Esophagus squamous epithelium (tissue), 5 donors: ENCODE measurements at places on chromosomes 6 and 20.

- DNase-seq = no peak
Measured at GRCh38 chr6:118864341-118865099, 29.4 kb upstream of the ASF1A start.

DNA sequence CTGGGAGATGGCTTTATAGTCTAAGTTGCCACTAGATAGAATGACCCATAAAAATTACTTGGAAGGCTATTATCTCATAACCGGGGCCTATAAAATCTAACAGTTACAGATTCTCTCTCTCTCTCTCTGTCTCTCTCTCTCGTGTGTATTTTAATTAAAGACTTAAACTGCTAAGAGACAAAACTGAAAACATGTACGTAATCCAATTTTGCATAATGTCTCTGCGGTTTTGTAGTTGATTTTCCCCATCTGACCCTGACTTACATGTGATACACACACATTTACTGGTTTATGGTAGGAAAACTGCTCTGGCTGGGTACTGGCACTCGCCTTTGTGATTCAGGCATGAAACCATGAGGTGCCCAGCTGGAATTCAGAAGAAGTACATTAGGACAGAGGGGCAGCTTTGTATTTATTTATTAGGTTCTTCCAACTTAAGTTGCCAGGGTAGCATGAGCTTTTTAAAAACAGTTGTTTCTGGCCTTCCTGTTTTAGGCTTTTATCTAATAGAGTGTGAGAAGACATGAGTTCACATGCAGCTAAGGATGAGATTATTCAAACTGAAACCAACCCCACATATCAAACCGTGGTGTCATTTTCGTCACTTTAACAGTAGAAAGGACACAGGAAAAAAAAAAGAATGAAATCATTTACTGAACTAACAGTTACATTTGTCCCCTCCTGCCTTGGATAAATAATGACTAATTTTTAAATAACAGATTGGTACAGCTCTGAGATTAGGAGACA lies 182.5 kb downstream of the GMPR start:
- DNase-seq = no peak

DNA sequence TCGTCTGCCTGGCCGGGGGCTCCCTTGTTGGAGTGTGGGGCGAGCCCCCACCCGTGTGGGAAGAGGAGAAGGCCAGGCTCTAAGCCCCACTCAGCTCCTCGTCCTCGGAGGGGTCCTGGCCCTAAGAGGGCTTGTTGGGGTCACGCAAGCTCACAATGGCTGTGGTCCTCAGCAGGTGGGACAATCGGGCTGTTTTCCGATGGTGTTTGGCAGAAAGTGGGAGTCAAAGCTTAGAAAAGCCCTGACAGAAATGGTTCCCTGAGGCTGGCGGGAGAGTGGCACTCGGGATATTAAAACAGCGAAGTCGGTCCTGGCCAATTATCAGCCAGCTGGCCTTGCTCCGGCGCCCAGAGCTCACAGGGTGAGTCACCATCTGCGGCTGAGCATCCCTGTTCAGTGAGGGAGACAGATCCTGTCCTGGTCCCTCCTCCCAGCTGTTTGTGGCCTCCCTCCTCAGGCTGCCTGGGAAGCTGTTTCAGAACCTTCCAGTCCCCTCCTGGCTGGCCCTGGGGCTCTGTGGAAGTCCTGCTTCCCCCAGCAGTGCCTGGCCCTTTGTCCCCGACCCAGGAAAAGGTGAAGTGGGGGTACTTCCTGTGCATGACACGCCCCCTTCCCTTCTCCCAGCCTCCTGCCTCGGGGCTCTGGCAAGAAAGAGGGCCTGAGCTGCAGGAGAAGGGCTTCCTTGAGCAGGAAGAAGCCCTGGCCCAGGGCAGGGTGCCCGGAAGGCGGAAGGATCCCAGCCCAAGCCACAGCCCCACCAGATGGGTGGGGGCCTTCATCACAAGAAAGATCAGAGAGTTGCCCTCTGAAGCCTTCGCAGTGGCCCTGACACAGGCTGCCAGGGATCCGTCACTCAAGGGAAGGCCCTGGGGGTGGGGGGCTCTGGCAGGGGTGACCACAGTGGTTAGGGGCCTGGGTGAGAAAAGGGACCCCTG lies 53.6 kb upstream of the BHLHE23 start:
- DNase-seq = no peak

GRCh38 chr20:50312682-50313521 lies 122.3 kb downstream of the CEBPB start:
- no peak for DNase-seq

DNA sequence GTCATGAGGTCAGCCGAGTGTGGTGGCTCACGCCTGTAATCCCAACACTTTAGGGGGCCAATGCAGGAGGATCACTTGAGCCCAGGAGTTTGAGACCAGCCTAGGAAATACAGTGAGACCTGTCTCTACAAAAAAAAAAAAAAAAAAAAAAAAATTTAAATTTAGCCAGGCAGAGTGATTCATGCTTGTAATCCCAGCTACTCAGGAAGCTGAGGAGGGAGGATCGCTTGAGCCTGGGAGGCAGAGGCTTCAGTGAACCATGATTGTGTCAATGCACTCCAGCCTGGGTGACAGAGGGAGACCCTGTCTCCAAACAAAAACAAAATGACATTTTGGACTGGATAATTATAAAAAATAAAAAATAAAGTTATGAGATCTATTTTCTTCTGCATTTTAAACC lies 56.2 kb downstream of the ADGRF1 start:
- DNase-seq = no peak

DNA sequence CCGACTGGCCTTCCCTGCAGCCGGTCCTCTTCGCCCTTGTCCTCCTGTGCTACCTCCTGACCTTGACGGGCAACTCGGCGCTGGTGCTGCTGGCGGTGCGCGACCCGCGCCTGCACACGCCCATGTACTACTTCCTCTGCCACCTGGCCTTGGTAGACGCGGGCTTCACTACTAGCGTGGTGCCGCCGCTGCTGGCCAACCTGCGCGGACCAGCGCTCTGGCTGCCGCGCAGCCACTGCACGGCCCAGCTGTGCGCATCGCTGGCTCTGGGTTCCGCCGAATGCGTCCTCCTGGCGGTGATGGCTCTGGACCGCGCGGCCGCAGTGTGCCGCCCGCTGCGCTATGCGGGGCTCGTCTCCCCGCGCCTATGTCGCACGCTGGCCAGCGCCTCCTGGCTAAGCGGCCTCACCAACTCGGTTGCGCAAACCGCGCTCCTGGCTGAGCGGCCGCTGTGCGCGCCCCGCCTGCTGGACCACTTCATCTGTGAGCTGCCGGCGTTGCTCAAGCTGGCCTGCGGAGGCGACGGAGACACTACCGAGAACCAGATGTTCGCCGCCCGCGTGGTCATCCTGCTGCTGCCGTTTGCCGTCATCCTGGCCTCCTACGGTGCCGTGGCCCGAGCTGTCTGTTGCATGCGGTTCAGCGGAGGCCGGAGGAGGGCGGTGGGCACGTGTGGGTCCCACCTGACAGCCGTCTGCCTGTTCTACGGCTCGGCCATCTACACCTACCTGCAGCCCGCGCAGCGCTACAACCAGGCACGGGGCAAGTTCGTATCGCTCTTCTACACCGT lies 6.1 kb downstream of the UBD start:
- DNase-seq = no peak

GRCh38 chr6:119484598-119484997 lies 135.0 kb upstream of the MAN1A1 start:
- DNase-seq = no peak

DNA sequence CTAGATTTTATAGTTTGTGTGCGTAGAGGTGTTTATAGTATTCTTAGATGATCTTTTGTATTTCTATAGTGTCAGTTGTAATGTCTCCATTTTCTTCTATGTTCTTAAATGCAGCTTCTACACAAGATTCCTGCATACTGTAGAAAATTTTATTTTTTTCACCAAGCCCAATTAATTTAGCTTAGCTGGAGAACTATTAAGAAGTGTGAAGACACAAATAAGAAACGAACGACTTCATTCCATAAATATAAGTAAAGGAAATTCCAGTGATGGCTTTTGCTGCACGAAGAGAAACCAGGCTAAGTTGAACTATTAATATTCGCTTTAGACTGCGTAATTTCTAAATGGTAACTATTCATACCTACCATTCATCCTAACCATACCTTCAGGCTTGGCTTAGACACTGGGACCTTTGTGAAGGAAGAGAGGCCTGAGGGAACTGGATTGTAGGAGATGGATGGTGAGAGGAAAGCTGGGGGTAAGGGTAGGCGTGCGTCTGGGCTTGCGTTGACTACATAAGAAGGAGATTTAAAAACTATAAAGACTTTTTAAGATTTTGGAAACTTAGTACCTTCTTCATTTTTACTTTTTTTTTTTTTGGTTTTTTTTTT lies 15.9 kb downstream of the HLA-DOA start:
- no peak for DNase-seq

DNA sequence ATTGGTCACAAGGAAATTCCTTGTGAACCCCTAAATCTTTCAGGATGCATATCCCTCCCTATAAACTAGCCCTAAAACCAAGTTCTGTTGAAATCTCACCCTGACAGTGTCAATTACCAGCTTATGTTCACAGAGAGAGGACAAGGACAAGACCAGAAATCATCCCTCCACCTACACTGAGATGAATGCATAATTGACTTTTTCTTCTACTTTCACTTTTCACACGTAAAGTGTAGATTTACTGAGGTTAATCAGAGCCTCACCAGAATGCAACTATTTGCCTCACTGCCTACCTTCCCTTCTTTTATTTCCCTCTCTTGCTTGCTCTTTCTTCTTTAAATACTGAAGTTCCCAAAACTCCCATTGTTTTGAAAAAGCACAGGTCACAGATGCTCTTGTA lies 15.3 kb upstream of the NKAIN2 start:
- DNase-seq = no peak

GRCh38 chr6:82264824-82265223 lies 17.3 kb upstream of the IBTK start:
- DNase-seq = no peak

GRCh38 chr6:105509506-105510331 lies 106.8 kb upstream of the PREP start:
- no peak for DNase-seq

GRCh38 chr20:57325632-57326356 lies 3.8 kb upstream of the SPO11 start:
- DNase-seq = no peak
